ENCODE measurements at places on chromosomes 16 and 17.

- no peak for DNase-seq
Measured at GRCh38 chr17:50219939-50220465, 18.6 kb upstream of the COL1A1 start.

DNA sequence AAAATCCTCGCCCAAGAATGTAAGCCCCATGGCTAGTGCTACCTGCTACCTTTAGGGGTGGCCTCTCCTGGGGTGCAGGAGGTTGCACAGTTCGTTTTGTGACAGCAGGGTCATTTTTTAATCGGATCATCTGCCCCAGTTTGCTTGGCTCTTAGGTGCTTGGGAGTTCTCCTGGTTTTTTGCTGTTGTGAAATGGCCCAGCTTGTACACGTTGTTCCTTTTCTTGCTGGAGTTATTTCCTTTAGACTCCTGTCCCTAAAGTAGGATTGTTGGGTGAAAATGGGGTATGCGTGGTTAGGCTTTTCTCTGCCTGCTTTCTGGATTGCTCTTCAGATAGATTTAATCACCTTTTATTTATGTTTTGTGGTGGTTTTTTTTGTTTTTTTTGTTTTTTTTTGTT lies 25.8 kb downstream of the ABCC1 start:
- DNase-seq: no peak

GRCh38 chr17:43901861-43902589 lies 5.3 kb downstream of the MPP2 start:
- DNase-seq: no peak

GRCh38 chr16:23959752-23960072 lies 123.9 kb downstream of the PRKCB start:
- DNase-seq: no peak

- no peak for DNase-seq
Measured at GRCh38 chr17:72486806-72487205, 366.0 kb downstream of the SOX9 start.

GRCh38 chr16:27844826-27845225 lies 218.7 kb downstream of the GSG1L start:
- no peak for DNase-seq

DNA sequence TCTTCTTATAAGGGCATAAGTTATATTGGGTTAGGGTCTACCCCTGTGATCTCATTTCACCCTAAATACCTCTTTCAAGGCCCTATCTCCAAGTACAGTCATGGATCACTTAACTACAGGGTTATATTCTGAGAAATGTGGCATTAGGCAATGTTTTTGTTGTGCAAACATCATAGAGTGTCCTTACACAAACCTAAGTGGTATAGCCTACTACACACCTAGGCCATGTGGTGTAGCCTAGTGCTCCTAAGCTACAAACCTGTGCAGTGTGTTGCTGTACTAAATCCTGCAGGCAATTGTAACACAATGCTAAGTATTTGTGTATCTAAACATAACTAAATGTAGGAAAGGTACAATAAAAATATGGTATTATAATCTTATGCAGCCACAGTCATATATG lies 18.0 kb downstream of the CLEC3A start:
- no peak for DNase-seq

- DNase-seq: no peak
Measured at GRCh38 chr16:22424161-22424937, 49.9 kb upstream of the CDR2 start.

Data from activated T-cell treated with anti-CD3 and anti-CD28 coated beads for 1 hour (primary cell).